Motor neuron (in vitro differentiated cells): ENCODE measurements at places on chromosomes 11 and 22.

GRCh38 chr11:22703040-22703439, 36.6 kb downstream of the GAS2 start:
- peak; percentile 97 for ATAC-seq

GRCh38 chr22:41913040-41913719, 1.7 kb downstream of the SHISA8 start:
- ATAC-seq = no peak

DNA sequence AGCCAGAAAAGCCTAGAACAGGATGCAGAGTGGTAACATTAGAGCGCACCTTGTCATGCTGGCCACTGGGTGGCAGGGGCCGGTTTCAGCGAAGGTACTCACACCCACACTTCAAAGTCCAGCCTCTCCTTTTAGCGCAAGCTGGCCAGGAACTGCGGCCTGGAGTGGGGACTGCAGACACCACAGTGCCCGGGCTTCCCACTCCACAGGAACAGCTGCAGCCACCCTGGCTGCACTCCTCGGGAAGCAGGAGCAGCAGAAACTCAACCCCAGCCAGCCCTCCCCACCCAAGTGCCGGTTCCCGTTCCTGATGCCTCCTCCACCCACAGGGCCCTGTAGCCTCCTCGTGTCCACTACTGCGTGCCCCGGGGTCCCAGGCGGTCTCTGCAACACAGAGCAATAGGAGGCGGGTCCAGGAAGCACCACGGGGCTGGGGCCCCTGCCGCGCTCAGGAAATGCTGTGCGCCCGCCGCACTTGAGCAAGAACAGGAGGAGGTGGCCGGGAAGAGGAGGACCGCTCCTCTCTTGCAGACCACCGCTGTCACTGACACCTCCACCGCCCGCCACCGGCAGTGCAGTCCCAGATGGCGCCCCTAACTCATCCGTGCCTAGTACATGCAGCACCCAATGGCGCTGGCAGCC, 2.2 kb downstream of the RFPL2 start:
- ATAC-seq = peak; percentile 19

- ATAC-seq = no peak
Measured at GRCh38 chr11:104484804-104485554, 321.0 kb upstream of the PDGFD start.

DNA sequence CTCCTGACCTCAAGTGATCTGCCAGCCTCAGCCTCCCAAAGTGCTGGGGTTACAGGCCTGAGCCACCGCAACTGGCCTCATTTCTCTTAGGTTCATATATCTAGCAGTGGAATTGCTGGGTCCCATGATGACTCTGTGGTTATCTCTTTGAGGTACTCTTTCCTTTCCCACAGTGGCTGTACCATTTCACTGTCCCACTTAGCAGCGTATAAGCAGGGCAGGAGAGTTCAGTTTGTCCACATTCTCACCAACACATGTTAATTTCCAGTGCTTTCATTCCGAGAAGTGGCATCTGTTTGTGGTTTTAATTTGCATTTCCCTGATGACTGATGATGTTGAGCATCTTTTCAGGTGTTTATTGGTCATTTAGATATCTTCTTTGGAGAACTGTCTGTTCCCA, 16.4 kb downstream of the PRR5 start:
- ATAC-seq = no peak

- no peak for ATAC-seq
Measured at GRCh38 chr11:58999291-58999680, 60.0 kb downstream of the GLYATL1 start.

DNA sequence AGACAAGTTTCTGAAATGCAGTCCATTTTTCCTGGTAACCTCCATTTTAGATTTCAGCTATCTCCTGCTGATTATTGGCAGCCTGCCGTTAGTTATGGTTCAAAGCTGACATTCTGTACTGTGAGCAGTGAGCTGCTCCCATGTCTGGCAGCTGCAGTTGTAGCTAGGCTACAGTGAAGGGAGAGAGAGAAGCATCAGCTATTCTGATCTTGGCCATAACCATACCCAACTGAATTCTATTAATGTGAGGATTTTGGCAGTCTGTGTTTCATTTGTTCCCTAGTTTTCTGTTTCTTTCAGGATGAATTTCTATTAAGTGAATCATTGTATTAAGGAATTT, 33.4 kb downstream of the SIK2 start:
- ATAC-seq = peak; percentile 46

DNA sequence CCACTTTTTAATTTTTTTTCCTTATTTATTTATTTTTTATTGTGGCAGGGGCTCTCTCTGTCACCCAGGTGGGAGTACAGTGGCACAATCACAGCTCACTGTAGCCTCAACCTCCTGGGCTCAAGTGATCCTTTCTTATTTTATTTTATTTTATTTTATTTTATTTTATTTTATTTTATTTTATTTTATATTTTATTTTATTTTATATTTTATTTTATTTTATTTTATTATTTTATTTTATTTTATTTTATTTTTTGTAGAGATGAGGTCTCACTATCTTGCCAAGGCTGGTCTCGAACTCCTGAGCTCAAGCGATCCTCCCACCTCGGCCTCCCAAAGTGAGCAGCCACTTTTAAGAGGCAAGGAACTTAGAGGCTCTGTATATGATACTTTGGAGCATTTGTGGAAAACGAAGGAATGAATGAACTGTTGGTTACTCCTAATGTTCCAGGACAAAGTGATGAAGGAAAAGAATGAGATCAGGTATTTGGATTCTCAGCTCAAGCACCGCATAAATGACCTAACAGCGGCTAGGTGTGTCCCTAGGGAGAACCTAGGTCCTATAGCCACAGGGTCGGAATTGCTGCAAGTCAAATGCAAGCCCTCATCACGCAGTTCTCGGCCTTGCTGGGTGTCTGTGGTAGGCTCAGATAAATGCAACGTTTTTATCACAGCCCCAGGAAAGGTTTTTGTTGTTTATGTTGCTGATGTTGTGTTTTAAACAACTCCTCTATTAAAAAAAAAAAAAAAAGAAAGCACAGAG, 36.5 kb downstream of the ASCL2 start:
- ATAC-seq = no peak
